Left renal cortex interstitium (tissue), 4 donors: ENCODE measurements at places on chromosomes 1 and 21. TPM values are rescaled to one million over a fixed set of nuclear protein-coding genes. Genes with fewer than 3 reads are reported as not detected.

Gene PTCH2
- 4.9 TPM for polyA plus RNA-seq

Gene RGS18
- 1.9 TPM for polyA plus RNA-seq

Gene NBPF6
- polyA plus RNA-seq, result not detected

Gene FCRL3
- 0.16 TPM for polyA plus RNA-seq

Gene CD48
- 1.6 TPM for polyA plus RNA-seq

Gene RCC1
- 41.2 TPM for polyA plus RNA-seq

Gene PPT1
- polyA plus RNA-seq, result 109 TPM

Gene BACH1
- polyA plus RNA-seq, result 45.0 TPM

Gene ATP6V1G3
- 7.3 TPM for polyA plus RNA-seq

Gene CTNNBIP1
- polyA plus RNA-seq, result 31.7 TPM

Gene MAP10
- 4.8 TPM for polyA plus RNA-seq

Gene GNG12
- polyA plus RNA-seq, result 109 TPM

Gene BEST4
- 1.0 TPM for polyA plus RNA-seq

Gene HEYL
- 22.1 TPM for polyA plus RNA-seq

Gene IL19
- 0.73 TPM for polyA plus RNA-seq

Gene IRF6
- 20.0 TPM for polyA plus RNA-seq

Gene OR2T29
- polyA plus RNA-seq, result not detected

Gene BRDT
- polyA plus RNA-seq, result not detected

Gene WNT9A
- 1.5 TPM for polyA plus RNA-seq

Gene GBP7
- polyA plus RNA-seq, result 0.07 TPM

Gene SLC22A15
- polyA plus RNA-seq, result 7.1 TPM

Gene NES
- polyA plus RNA-seq, result 147 TPM

Gene CYP2J2
- 1.1 TPM for polyA plus RNA-seq

Gene NPL
- 6.2 TPM for polyA plus RNA-seq

Gene CD55
- polyA plus RNA-seq, result 46.0 TPM

Gene SLAMF9
- polyA plus RNA-seq, result not detected
